ENCODE measurements at places on chromosomes 1 and 21.

- no peaks in the 10 kb centered on the region for H3K36me3 ChIP-seq
- H3K27ac ChIP-seq, result peak overlapping the region; percentile 36
- no peak overlapping the region for H3K4me3 ChIP-seq
- no peak for DNase-seq
- no peaks in the 10 kb centered on the region for H3K27me3 ChIP-seq
These were observed 77.0 kb upstream of the C1orf105 start for GRCh38 chr1:172343240-172344160.

DNA sequence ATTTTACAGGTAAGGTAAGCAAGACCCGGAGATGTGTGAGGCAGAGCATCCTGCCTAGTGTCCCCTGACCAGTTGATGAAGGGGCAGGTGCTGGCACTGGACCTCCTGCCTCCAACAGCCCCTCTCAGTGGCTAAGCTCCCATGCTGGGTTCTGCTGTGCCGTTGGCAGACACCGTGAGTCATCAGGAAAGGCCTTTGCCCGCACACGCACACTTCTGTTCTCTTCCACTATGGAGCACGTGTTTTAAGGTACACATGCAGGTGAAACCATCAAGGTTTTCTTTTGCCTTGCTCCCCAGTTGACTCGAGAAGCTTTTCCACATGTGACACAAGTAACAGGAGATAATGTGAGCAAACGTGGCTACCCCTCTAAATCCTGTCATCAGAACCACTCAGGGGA lies 207.9 kb downstream of the RRAGC start:
- no peak for DNase-seq
- no peaks in the 10 kb centered on the region for H3K4me1 ChIP-seq
- no peak overlapping the region for H3K4me3 ChIP-seq
- H3K27ac ChIP-seq, result no peak overlapping the region
- H3K36me3 ChIP-seq, result no peaks in the 10 kb centered on the region

DNA sequence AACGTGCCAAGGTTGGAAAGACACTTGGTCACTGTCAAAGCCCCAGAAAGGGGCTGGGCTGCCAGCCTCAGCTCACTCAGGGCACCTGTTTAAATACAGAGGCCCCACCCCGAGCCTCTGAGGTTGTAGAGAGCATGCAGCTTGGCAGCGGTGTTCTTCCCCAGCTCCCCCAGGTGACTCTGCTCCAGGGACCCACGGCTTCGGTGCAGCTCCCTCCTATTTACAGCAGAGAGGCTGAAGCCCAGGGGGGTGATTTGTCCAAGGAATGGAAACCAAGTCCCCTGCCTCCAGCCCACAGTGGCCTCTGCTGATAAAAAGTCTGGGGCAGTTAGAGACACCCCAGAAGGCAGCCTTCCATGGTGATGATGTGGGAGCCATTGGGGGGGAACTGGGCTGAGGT lies 9.1 kb upstream of the C1QA start:
- peaks cover 16% of the 10 kb centered on the region for H3K27me3 ChIP-seq
- no peak overlapping the region for H3K27ac ChIP-seq
- H3K4me3 ChIP-seq, result no peak overlapping the region
- no peaks in the 10 kb centered on the region for H3K4me1 ChIP-seq
- DNase-seq, result no peak
- no peaks in the 10 kb centered on the region for H3K36me3 ChIP-seq

DNA sequence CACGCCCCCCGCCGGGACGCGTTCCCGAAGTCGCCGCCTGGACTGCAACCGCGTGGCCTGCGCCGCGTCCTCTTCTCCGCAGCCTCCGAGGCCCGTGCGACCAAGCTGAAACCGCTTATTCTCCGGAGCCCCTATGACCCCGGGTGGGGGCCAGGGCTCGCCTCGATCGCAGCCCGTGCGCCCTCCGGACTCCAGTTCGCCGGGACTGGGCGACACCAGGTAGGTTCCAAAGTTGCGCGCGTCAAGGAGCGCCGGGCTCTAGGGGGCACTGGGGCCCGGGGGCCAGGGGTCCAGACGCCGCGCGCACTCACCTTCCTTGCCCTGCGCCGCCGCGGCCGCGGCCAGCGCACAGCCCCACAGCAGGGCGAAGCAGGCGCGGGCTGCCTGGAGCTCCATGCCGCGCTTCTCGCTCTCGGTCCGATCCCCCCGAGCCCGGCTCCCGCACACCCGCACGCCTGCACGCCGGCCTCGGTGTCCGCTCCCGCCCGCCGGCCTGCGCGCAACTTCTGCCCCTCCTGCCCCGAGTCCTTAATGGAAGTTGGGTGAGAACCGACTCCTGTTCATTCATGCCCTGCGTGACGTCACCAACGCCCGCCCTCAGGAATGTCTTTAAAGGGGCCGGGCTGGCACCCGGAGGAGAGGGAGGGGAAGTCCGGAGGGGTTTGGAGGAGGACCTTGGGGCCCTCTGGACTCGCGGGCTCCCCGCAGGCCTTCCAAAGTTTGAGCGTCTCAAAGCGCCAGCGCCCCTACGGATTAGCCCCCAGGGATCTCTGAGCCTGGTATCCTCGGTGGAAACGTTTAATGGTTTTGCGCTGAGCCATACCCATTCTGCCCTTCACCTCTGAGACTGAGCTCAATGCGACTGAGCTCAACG lies at the start of gene EPHA2:
EPHA2 (minus strand) TSS at position 533 of the 874 bp plus-strand sequence; CDS start at position 396, 137 bp downstream.
- H3K36me3 ChIP-seq, result no peaks in the 10 kb centered on the region
- peaks cover 30% of the 10 kb centered on the region for H3K4me1 ChIP-seq
- no peaks in the 10 kb centered on the region for H3K27me3 ChIP-seq
- H3K27ac ChIP-seq, result peak within 1 kb of the TSS; percentile 93
- H3K4me3 ChIP-seq, result peak within 1 kb of the TSS; percentile 68
- DNase-seq, result peak; percentile 97

GRCh38 chr1:206909161-206909882 lies 12.1 kb downstream of the IL24 start:
- peak; percentile 38 for DNase-seq
- peaks cover 9% of the 10 kb centered on the region for H3K4me1 ChIP-seq

Data from adrenal gland (tissue), 19 donors.